Mesenchymal stem cell (in vitro differentiated cells and primary cell): ENCODE measurements at places on chromosomes 3 and 15.

DNA sequence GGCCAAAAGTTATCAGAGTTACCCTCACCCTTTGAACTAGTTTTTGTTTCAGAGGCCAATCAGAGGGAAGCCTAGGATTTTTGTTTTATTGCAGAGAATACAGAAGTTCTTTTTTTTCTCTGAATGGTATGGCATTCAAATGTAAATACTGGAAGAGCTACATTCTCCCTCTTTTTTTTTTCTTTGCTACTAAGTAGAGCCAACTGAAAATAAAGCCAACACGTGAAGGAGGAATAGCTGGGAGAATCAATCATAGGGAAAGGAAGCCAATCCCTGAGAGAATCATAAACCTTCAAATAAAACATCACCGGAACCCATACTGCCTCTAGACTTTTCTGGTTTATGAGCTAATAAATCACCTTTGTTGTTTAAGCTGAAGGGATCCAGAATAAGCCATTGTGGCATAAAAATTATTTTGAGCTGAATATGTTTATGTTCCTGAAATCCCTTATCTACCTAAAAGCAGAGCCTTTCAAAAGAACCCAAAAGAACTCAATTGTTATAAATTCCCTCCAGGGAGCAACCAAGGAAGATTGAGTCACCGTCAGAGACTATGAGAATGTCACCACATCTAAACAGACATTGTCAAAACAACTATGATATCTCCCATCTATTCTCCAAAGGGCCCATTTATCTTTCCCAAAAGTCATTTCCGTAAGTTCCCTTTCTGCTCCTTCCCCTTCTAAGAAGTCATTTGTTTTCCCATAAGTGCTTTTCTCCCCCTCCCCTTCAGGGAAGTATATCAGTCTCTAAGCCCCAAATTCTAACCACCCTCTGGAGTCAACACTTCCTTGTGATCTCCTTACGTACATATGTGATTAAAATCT lies 3.8 kb upstream of the ZNF280D start:
- DNase-seq: peak; percentile 48
- no peak overlapping the region for H3K4me3 ChIP-seq
- peaks cover 4% of the 10 kb centered on the region for H3K4me1 ChIP-seq
- H3K27me3 ChIP-seq: no peaks in the 10 kb centered on the region
- H3K36me3 ChIP-seq: no peaks in the 10 kb centered on the region

DNA sequence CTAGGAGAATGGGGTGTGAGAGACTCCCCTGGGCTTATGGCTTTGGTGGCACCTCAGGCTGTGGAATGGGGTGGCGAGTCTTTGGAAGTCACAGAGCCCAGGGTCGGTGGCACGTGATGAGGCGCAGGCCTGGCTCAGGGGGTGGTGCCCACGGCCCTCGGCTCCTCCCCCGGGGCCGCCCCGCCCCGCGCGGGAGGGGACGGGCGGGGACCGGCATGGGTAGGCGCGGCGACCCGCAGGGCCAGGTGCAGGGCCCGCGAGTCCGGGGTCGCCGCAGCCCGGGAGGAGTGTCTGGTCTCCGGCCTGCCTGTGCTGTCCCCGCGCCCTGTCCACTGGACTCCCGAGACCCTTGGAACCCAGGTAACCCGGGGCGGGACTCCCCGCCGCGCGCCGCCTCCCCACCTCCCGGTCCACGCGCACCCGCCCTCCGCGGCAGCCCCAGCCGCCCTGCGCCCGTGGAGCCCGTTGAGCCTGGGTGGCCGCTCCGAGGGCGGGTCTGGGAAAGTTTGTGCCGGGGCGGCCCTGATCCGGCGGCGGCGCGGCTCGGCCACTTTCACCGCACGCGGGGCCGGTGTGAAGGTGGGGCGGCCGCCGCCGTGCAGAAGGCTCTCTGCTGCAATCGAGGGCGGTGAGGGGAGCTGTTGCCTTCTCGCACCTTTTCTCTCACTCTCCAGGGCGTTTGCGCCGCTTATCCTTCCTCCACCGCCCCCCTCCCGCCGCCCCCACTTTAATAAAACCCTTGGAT lies at the start of gene PAQR5:
TSS of gene PAQR5 (plus strand) at position 216 of the 745 bp plus-strand sequence. CDS start 61,169 bp downstream, outside the sequence.
- peak within 1 kb of the TSS; percentile 61 for H3K4me3 ChIP-seq
- peaks cover 22% of the 10 kb centered on the region for H3K4me1 ChIP-seq
- peak; percentile 29 for DNase-seq
- no peak within 1 kb of the TSS for H3K27ac ChIP-seq
- no peaks in the 10 kb centered on the region for H3K36me3 ChIP-seq

DNA sequence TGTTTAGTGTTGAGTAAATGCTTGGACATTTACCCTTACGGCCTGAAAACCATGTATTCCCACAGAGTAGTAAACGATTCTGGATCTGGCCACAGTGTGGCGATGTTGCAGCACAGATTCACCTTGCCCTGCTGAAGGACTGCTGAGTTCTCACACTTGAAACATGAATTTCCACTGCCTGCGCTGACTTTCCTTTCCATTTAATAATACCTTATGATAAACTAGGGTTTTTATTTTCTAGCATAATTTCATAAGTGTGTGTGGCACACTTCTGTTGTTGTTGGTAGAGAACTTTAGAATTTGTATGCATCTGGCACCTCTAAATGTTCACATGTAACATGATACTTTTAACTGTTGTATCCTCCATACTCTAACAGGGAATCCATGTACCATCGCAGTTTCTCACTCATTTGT lies 53.9 kb downstream of the C3orf38 start:
- no peaks in the 10 kb centered on the region for H3K4me1 ChIP-seq
- H3K4me3 ChIP-seq: no peak overlapping the region
- DNase-seq: peak; percentile 70

- H3K27ac ChIP-seq: peak overlapping the region; percentile 18
- no peaks in the 10 kb centered on the region for H3K36me3 ChIP-seq
- H3K27me3 ChIP-seq: no peaks in the 10 kb centered on the region
- DNase-seq: peak; percentile 34
Observed at GRCh38 chr3:159637883-159638542, 350.6 kb upstream of the IL12A start.

DNA sequence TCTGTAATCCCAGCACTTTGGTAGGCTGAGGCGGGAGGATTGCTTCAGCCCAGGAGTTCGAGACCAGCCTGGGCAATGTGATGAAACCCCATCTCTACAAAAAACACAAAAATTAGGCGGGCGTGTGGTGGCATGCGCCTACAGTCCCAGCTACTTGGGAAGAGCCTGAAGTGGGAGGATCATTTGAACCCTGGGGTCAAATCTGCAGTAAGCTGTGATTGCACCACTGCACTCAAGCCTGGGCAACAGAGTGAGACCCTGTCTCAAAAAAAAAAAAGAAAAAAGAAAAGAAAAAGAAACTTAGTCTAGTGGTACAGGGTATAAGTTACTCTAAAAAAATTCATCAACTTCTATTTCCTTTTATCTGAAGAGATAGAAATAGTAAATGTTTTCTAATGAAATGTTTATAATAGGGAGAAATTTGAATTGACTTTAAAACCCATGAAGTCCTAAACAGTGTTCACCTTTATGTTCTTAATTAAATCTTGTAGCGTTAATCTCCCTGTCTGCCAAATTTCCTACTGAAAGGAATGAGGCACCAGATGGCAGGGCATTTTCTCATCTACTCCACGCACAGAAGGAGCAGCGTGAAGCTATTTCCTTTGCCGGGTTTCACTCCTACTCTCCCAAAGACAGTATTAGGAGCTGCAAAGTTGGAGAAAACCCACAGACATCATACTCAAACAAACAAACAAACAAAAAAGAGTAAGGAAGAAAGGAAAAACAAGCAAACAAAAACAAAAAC lies 1.9 kb downstream of the PCLAF start:
- H3K27me3 ChIP-seq: no peaks in the 10 kb centered on the region
- peaks cover 9% of the 10 kb centered on the region for H3K4me1 ChIP-seq
- no peak for DNase-seq
- H3K36me3 ChIP-seq: no peaks in the 10 kb centered on the region
- H3K27ac ChIP-seq: peak overlapping the region; percentile 51
- H3K4me3 ChIP-seq: no peak overlapping the region
